Activated CD8-positive, alpha-beta memory T cell treated with anti-CD3 and anti-CD28 coated beads, Interleukin-2, amount 10 ng/mL, durations not matched to agents 7 days and 5 days (primary cell): ENCODE measurements at places on chromosomes 4 and X.

- DNase-seq, result no peak
These were observed 3.4 kb downstream of the GABRA2 start for GRCh38 chr4:46386570-46386969.

DNA sequence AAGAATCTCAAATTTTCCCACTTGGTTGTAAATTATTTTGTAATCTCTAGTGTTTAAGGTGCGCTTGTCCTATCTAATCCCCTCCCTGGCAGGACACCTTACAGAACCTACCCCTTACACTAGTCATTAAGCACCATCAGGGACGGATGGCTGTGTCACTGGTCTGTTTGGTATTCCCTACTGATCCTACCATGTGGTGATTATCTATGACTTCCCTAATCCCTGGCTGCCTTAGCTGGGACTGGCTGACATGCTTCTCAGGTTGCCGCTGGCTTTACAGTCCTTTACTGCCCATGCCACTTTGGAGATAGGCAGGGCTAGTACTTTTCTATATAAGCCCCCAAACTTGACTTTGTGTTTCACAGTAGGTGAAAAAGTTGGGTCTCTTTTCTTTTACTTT lies 58.6 kb downstream of the ELOVL6 start:
- no peak for DNase-seq

- DNase-seq, result no peak
These were observed 424.5 kb upstream of the CTSO start for GRCh38 chr4:156378033-156378665.

- no peak for DNase-seq
These were observed 34.0 kb upstream of the SORBS2 start for GRCh38 chr4:185845966-185846365.

- no peak for DNase-seq
These were observed 17.6 kb upstream of the CC2D2A start for GRCh38 chr4:15451866-15452765.

DNA sequence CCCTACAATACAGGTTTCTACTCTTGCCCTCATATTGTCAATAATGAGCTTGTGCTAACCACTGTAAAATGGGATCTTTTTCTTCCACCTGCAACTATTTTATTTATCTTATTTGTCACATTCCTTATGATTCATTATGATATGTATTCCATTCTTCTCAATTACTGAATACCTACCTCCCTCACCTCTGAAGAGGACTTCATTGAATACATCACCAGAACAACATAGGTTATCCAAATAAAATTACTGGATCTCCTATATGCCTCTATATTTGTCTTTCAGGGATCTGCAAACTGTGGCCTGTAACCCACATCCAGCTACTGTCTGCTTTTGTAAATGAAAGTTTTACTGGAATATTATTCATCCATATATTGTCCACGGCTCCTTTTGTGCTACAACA lies 41.3 kb downstream of the STPG2 start:
- DNase-seq, result no peak

GRCh38 chr4:156924774-156925315 lies 46.8 kb downstream of the PDGFC start:
- no peak for DNase-seq

- DNase-seq, result no peak
These were observed 152.6 kb downstream of the DHRSX start for GRCh38 chrX:2348211-2348610.

DNA sequence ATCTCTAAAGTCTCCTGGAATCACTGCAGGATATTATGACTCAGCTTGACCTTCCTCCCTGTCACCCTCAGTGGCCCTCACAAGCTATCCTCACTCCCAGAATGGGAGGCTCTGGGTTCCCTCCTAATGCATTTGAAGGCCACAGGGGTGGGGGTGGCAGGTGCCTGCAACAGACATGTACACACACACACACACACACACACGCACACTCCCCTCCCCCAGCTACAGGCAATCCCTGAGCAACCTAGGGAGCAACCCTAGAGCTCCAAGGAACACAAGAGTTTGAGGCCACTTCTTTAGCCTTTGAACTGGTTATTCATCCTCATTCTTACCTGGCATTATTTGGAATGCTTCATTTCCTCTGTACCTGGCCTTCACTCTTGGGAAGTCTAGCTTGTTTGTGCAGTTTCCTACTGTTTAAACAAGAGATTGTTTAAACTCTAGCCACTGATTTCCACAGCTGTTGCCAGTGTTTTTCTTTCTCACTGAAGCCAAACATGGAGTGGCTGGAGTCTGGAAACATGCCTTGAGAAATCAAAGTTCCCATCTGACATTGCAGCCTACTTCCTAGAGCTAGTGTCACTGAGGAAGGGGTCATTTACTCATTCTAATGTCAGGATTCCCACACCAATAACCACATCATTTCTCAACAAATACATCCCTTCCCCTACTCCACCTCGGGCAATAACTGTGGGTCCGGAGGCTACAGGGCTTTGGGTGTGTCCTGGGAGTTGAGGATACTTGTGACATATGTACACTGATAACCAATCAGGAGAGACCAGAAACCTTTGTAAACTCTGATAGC lies 37.7 kb downstream of the MAOA start:
- no peak for DNase-seq

- no peak for DNase-seq
These were observed 46.0 kb downstream of the KLHL34 start for GRCh38 chrX:21612154-21612553.

GRCh38 chr4:158769175-158769921 lies 522 bp downstream of the FNIP2 start:
- DNase-seq, result peak; percentile 71

DNA sequence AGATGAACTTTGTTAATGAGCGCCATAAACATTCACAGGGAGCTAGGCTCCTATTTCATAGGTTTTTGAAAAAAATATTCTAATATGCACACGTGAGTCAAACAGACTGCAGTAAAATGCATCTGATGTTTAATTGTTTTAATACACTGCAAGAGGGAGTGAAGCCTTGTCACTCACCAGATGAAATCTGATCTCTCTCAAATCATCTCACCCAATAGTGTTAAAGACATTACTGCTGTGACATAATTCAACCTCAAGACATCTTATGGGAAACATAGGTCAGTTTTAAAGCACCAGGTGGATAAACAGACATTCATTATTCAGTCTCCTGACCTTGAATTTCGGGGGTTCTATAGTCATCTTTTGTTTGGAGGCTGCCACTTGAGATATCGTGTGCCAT lies 148.3 kb downstream of the MAML3 start:
- no peak for DNase-seq
